ENCODE measurements at places on chromosomes 2 and 18. TPM values are rescaled to one million over a fixed set of nuclear protein-coding genes. Genes with fewer than 3 reads are reported as not detected.

NETO1 gene
- not detected for total RNA-seq

FAM237A gene
- not detected for total RNA-seq

CYP27C1 gene
- total RNA-seq = 4.1 TPM

HOXD12 gene
- 0.27 TPM for total RNA-seq

DNAJC5G gene
- total RNA-seq = 0.18 TPM

ITPRIPL1 gene
- total RNA-seq = 8.9 TPM

REEP1 gene
- 1.8 TPM for total RNA-seq

SALL3 gene
- 0.36 TPM for total RNA-seq

EMILIN1 gene
- total RNA-seq = 179 TPM

UGT1A5 gene
- not detected for total RNA-seq

TEX44 gene
- not detected for total RNA-seq

DAPL1 gene
- total RNA-seq = not detected

IL37 gene
- total RNA-seq = not detected

SCN1A gene
- total RNA-seq = 0.66 TPM

Data from mesothelial cell of epicardium (in vitro differentiated cells).